ENCODE measurements at places on chromosomes 6 and 20.

DNA sequence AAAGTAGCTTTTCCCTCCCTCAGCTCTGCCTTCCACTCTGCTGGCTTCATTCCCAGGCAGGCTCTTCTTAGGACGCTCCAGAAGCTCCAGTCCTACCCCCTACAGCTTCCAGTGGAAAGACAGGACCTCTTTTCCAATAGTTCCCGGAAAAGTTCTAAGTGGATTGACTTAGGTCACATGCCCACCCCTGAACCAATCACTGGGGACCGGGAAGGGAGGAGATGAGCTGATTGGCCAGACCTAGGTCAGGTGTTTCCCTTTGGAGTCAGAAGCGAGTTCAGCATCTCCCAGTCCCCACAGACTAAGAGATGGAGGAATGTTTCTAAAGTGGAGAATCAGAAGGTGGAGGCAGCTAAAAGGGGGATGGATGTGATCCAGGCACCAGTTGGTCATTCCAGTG lies 62.9 kb upstream of the KCNG1 start:
- DNase-seq: no peak

DNA sequence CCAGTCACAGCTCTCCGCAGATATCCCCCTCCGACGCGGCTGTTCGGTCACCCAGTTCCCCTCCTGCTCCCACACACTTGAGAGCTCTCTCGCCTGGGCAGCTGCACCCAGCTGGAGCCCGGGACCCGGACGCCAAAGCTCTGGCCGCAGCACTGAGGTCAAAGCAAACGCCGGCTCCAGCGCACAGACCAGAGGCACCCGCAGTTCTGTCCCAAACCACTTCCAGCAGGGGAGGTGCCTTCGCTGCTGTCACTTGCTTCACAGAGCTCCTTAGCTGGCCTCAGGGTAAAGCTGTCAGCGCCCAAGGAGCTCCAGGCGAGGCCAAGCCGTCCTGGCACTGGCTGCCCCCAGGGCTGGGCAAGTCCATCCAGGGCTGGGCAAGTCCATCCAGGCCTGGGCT lies 27.9 kb downstream of the SLC2A4RG start:
- no peak for DNase-seq

- DNase-seq: no peak
Measured at GRCh38 chr6:149933036-149933435, 8.8 kb upstream of the ULBP2 start.

DNA sequence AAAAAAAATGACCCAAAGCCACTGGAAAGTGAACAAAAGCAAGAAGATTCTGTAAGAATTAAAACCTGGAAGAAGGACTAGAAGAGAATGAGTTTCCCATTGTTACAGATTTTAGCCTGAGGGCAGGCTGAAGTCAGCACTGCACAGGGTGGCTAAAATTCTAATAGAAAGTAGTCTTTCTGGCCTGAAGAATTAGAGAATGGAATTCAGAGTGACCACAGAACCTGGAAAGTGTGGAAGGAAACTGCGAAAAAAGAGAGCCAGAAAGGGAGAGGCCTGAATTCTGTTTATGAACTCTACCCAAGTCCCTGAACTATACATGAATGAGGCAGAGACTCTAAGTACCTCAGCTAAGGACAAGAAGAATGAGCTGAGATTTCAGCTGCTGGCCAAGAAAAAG lies 38.9 kb upstream of the FILIP1 start:
- no peak for DNase-seq

- no peak for DNase-seq
Measured at GRCh38 chr20:33824852-33825251, 13.7 kb downstream of the CHMP4B start.

GRCh38 chr6:41083072-41083471 lies 10.3 kb downstream of the NFYA start:
- no peak for DNase-seq
